ENCODE measurements at places on chromosomes 2 and 18.
A peak's percentile ranks its signal among the peaks of the same experiment; 100 is the strongest.

GRCh38 chr2:18312818-18313217 is 247.6 kb downstream of the RDH14 start:
- no peak for DNase-seq

DNA sequence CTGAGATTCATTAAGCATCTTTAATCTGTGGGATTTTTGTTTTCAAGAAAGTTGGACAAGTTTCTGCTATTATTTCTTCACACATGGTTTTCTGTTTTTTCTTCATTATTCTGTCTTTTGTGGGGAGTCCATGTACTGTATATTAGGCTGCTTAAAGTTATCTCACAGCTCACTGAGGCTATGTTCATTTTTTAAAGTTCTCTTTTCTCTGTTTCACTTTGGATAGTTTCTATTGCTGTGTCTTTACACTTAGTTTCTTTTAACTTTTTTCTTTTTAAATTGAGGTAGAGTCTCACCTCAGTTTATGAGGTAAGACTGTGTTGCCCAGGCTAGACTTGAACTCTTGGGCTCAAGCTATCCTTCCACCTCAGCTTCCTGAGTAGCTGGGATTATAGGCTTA is 8.6 kb downstream of the OSBPL6 start:
- DNase-seq, result no peak

- no peak for DNase-seq
Observed at GRCh38 chr2:105338020-105338385, 663 bp downstream of the C2orf49 start.

GRCh38 chr2:105645031-105645937 is 99.4 kb upstream of the NCK2 start:
- DNase-seq, result no peak

GRCh38 chr2:201952187-201952586 is 81.5 kb upstream of the FZD7 start:
- no peak for DNase-seq

- peak; percentile 39 for DNase-seq
Observed at GRCh38 chr2:26033270-26033817, 540 bp upstream of the RAB10 start.

GRCh38 chr18:44386401-44386800 is 294.3 kb upstream of the SETBP1 start:
- no peak for DNase-seq

DNA sequence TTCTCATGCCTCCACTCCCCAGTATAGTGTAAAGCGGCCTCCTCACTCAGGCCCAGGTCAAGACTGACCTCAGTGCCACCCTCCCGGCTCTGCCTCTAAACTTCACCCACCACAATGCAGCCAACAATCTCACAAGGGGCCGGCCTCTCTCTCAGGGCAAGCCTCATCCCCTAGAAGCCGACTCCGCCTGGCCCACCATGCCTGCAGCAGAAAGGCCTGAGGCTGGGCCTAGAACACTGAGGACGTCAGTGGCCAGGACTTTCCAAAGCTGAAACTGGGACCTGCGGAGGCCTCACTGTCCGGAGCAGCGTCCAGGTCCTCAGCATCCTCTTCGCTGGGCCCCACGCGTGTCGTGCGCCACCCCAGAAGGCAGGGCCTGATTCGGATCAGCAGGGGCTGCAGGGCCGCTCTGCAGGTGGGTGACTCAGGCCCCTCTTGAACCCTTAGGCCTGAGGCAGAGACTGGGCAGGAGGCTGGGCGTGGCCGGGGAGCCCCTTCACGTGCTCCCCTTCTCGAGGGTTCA is 52.9 kb downstream of the PKDCC start:
- no peak for DNase-seq

DNA sequence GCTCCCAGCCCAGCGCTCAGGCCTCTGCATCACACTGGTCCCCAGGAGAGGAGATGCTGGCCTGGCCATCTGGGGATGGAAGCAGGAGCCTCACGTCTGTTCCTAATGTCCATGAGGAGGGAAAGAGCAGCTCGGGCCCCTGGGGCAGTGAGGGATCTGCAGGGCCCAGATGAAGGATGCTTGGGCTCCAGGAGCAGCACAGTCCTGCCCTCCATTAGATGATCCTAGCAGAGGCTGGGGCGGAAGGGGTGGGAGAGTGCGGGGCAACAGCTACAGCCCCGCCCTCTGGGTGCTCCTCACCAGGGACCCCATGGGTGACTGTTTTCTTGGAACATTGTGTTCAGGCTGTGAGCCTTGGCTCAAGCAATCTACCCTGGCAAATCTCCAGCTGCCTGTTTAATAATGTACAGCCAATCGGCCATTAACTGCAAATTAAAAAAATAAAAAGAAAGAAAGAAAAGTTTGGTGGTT is 49.7 kb downstream of the TNS1 start:
- no peak for DNase-seq

DNA sequence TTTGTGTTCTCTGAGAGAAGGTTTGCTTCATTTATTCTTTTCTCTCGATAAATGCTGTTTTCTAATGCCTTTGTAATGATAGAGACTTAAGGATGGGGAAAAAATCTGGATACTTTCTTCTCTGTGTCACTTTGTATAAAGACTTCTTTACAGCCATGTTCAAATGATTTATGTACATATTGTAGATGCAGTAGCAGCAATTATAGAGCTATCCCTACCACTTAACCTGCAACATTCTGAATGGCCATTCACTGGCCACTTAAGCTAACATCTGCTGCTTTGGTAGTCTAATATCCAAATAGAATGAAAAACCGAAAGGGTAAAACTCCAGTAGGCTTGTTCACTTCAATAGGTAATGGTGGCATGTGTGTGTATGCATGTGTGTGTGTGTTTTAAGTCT is 97.8 kb downstream of the CSRNP3 start:
- no peak for DNase-seq

DNA sequence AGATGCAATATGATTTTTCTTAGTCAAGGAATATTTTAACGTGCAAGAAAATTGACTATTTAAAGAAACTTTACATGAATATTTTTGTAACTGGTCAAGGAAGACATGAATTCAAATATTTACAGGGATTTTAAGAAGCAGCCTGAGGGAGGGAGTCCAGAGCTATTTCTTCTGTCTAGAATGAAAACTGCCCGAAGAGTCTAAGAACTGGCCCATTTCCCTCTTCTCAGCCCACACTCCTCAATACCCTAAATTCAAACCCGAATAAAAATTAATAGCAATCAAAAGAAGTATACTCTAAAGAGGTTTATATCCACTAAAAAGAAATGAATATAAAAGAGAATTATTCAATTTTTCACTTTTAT is 6.5 kb upstream of the NDUFV2 start:
- no peak for DNase-seq

DNA sequence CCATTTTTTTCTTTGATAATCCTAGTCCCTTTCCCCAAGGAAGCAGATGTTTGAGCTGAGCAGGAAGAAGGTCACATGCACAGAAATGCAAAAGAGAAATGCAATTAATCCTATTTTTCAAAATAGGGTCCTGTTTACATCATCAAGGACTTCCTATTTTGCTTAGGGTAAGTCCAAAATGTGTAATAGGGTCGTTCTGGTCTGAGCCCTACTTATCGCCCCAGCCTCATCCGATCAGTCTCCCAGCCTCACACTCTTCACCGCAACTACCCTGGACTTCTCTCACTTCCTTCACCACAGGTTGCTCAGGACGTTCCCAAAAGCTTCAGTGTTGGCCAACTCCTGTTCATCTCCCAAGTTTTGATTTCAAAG is 32.8 kb downstream of the FOSL2 start:
- no peak for DNase-seq

DNA sequence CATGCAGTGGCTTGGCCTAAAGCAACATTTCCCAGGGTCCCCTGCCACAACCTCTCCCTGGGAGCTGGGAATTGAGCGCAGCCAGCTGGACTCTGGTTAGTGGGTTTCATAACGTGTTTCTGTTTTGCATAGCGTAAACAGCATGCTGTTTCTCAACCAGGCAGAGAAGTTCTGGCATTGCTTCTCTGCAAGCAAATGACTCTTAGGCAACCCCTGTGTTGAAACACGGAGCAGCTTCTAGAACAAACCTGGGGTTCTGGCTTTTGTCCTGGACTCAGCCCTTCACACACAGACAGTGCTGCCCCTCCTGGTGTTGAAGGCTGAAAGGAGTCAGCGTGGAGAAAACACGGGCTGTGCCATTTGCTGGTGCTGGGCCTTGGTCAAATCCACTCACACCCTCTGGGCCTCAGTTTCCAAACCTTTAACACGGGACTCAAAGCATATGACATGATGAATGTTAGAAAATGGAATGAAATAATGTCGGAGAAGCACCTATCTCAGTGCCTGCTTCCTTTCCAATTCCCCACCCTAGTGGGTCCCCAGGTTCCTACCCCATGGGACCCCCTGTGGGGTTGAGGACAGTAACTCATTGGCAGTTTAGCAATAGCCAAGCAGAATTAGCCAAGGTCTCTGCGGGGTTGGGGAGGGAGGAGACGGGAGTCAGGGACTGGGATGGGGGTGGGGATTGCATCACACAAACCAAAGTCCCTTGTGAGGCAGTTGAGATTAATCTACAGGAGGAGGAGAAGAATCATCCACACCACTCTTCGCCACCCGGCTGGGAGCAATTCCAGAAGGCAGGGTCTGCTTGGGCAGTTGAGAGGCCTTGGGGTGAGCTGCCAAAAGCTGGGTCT is 30.2 kb upstream of the IL1R2 start:
- DNase-seq, result no peak

DNA sequence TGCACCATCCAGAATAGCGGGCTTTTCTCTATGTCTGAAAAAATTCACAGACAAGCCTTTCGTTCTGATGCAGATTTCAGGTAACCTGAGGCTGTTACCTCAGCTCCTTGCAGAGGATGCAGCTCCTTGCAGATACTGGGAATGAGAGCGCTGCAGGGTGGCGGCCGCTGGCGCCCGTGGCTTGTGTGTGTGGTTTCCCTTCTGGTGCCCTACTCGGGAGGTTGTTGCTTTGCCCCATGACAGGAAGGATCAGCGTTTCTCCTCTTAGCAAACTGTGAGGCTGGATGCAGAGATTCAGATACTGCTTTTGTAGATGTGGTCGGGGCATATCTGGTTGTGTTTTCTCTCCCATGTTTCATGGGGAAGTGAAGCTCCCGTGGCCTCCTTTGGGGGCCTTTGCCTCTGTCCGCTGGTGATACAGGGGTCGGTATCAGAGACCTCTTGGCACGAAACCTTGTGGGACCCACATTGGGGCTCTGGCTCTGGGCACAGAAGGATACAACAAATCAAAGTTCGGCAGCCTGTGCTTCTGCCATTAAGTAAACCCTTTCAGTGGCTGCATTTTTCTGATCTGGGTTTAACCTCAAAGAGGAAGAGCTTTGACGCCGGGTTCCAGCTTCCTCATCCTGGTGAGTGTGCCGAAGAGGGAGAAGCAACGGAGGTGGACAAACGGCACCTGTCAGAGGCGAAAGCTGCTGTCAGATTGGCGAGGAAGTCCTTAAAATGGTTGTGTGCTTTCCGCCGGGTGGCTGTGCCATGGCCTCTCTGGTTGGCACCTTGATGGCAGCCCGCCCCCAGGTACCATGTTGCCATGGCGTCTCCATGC is 127.8 kb downstream of the MBP start:
- DNase-seq, result no peak

DNA sequence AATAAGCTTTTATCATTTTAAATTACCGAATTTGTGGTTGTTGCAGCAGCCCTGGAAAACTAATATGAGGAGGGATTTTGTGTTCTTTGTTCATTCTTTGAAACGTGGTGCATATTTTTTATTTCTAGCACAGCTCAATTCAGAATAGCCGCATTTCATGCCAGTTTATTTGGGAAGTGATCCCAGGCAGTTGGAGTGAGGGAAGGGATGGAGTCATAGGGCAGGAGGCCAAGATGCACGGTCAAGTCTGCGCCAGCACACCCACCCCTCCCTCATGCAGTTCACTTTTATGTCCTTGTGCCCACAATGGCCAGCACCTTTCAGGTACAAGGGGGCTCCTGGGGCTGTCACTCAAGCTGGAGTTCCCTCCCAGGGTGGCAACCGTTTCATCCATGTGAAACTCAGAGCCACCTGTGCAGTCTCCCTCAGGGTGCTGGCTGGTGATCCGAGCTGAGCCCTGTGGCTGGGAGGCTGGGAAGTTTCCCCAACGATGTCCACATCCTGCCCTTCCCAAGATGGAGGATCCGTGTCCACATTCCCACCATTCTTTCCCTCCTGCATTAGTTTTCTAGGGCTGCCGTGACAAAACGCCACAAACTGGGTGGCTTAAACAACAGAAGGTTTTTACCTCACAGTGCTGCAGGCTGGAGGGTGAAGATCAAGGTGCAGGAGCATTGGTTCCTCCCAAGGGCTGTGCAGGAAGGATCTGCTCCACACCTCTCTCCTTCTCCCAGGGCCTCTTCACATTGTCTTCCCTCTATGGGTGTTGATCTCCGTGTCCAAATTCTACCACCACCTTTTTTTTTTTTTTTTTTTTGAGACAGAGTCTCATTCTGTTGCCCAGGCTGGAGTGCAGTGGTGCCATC is 68.5 kb upstream of the ITGA6 start:
- no peak for DNase-seq

GRCh38 chr2:43292851-43293743 is 66.7 kb upstream of the ZFP36L2 start:
- DNase-seq, result no peak

DNA sequence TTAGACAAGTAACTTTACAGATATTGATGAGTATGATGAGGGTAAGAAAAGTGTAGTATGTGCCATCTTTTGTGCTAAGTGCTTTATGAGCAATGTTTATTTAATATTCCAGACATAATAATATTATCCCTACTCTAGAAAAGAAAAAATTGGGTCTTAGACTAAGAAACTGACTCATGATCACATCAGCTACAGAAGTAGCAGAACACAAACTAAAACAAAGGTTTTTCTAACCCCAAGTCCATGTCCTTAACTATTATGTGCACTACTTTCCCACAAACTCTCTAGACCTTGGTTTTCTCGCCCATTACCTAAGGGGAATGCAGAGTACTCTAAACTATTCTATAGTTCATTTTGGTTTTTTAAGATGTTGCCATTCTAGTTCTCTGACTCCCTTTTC is 64.5 kb downstream of the BAZ2B start:
- no peak for DNase-seq

DNA sequence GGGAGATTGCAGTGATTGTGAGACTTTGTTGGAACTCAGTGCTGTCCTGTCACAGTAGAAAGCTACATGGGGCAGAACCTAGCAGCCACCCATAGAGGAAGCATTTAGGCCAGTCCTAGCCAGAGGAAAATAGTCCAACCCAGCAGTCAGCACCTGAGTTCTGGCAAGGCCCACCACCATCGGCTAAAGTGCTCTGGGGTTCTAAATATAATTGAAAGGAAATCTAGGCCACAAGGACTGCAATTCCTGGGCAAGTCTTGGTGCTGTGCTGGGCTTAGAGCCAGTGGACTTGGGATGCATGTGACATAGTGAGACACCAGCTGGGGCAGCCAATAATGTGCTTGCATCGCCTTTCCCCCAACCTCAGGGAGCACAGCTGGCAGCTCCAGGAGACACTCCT is 28.9 kb upstream of the ACTR2 start:
- DNase-seq, result no peak

DNA sequence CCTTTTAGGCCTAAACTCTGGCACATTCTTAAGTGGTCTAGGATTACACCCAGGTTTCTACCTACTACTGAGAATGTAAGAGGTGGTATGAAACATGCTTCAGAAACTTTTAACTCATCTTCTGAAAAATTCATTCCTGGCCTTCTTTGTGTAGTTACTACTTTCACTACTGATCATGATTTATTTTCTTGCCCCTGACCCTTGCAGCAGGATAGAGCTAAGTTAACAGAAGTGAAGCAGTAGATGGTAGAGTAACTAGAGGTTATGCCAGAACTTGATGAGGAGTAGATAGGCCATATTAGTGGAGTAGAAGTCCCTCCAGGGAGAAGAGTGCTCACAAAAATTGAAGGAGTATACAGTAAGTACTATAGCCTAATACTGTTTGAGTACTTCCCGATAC is 75.5 kb upstream of the MSTN start:
- no peak for DNase-seq

GRCh38 chr2:219398721-219399363 is 11.1 kb upstream of the DNPEP start:
- no peak for DNase-seq
